ENCODE measurements at places on chromosomes 2 and 18.

- DNase-seq = no peak
Measured at GRCh38 chr2:85694052-85695025, at the start of gene GNLY. Gene GNLY, plus strand, starts transcription at chr2:85694358. Its CDS starts 61 bp downstream, at chr2:85694419.

DNA sequence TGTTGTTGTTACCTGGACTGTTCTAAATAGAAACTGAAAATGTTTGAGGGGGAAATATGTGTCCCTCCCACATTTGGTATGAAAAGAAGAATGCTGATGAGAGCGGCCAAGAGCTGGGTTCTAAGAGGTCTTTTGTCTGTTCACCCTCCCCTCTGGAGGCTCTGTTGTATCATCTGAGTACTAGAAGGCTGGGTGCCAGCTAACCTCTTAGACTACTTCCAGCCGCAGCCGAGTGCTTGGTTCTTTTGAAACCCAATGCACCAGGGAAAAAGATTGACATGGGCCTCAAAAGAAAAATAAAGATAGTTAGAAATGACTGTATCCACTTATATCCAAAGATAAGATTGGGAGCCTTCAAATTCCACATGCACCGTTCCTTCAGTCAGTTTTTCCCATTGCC, 255.9 kb downstream of the TXNL1 start:
- DNase-seq = no peak

DNA sequence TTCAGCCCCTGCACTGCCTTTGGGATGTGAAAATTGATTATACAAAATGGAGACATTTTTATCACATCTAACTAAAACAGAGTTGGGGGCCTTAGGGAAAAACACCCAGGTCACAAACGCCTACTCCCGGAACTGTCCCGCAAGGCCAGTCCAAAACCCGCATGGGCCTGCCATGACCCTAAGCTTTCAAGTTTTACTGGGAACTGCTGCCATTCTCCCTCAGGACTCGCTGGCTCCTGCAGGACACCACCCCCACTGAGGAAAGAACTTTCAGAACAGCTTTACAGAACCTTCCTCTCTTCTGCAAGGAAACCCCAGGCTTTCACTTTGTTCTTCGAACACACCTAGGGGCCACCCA, 320.4 kb upstream of the HS6ST1 start:
- DNase-seq = no peak

GRCh38 chr2:160229591-160229990, 29.5 kb upstream of the ITGB6 start:
- no peak for DNase-seq

DNA sequence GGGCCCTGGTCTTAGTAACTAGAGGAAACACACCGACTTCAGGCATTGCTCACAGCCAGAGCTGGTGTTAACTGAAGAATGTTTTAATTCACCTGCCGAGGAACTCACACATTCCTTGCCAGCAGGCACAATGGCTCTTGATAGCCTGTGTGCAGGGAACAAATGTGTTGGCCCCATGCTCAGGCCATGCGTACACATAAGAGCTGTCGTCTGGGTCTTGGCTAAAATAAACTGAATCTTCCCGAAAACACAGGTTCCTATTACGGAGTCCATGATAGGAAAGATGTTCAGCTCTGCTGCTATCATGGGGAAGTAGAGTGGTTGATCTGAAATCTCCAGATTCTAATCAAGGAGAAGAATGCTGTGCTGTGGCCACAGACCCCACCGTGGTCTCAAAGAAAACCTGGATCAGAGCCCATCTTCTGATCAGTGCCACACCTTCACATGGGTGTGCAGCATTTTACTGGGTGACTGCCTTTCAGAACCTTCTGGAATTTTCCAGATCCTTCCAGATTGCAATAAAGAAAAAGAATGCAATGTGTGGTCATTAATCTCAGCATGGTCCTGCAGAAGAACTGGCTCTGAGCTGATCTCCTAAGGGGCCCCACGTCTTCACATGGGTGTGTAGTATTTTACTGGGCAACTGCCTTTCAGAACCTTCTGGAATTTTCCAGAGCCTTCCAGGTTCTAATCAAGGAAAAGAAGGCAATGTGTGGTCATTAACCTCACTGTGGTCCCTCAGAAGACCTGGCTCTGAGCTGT, 17.2 kb downstream of the MBP start:
- no peak for DNase-seq

DNA sequence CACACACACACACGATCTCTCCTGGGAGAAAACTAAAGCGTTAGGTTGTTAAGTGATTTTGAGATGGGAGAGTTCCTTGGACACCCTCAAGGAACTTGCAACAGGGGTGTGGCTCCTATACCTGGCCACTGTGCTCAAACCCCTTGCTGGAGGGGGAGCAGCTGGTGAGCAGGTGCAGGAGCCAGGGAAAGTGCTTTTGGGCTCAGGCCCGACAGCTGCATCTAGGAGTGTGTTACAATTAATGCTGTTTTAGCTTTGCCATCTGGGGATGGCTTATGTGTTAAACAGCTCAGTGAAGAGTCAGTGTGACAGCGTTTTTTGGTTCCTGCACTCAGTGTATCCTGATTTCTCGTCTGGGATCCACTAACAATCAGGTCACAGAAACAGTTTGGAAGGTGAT, 510.8 kb downstream of the TRIB2 start:
- DNase-seq = no peak

- DNase-seq = no peak
Measured at GRCh38 chr2:147636238-147636882, 208.5 kb upstream of the ACVR2A start.

GRCh38 chr18:56678836-56679565, 27.8 kb downstream of the WDR7 start:
- DNase-seq = no peak

DNA sequence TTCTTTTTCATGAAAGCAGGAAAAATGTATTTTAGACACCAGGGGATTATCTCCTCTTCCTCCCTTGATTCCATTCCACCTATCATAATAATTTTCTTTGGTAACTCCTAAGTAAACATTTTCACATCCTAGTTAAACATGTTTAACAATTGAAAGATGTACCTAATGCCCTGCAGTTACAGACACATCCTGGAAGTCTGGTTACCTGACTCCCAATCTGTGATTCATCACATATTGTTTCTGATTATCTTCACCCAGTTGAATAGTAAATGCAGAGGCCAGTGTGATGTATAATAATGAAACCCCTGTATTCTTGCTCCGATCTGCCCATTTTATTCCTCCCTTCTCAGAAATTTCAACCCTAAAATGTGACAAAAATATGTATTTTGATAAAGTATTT, 1237.6 kb upstream of the LRRTM1 start:
- no peak for DNase-seq

- DNase-seq = no peak
Measured at GRCh38 chr2:6977113-6977741, 60.0 kb downstream of the RNF144A start.

All from GM19239 (cell line).